ENCODE measurements at places on chromosomes 3 and 15.
A peak's percentile ranks its signal among the peaks of the same experiment; 100 is the strongest.

- no peak for DNase-seq
Measured at GRCh38 chr15:23910030-23910429, 222.9 kb upstream of the NDN start.

GRCh38 chr3:39415983-39416382 is 9.5 kb downstream of the RPSA start:
- DNase-seq, result no peak

- DNase-seq, result no peak
Measured at GRCh38 chr15:67227846-67228245, 26.6 kb downstream of the AAGAB start.

DNA sequence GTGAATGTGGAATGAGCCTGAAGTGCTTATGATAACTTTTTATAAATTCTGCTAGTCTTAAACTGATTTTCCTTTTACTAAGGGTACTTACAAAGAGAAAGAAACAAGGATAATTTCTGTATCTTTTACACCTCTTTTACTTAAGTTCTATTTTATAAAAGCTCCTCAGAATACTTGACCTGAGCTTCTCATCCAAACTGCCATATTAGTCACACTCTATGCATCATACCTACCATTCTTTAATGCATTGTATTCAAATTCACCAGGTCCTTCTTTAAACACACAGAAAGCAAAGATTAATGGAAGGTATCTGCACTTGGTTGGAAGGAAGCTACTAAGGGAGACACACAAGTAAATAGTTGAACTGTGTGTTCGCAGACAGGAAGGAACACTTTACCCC is 1.6 kb upstream of the TOPAZ1 start:
- no peak for DNase-seq

- DNase-seq, result no peak
Measured at GRCh38 chr15:58469432-58470353, 37.9 kb downstream of the LIPC start.

DNA sequence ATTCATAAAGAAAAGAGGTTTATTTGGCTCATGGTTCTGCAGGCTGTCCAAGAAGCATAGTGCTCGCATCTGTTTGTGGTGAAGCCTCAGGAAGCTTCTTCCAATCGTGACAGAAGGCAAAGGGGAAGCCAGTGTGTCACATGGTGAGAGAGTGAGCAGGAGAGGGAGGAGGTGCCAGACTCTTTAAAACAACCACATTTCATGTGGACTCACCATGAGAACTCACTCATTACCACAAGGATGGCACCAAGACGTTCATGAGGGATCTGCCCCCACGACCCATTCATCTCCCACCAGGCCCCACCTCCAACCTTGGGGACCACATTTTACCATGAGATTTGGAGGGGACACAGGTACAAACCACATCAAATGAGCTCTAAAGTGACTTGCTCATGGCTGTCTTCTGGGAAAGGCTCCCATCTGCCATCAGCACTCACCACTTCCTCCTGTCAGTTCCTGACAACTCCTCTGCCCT is 327.3 kb upstream of the TLE3 start:
- DNase-seq, result no peak

- DNase-seq, result peak; percentile 84
Measured at GRCh38 chr3:128487813-128488635, 5.0 kb downstream of the GATA2 start.

- no peak for DNase-seq
Measured at GRCh38 chr3:45776611-45777010, 19.7 kb downstream of the SLC6A20 start.

GRCh38 chr3:53844262-53845102 is 1.7 kb downstream of the CHDH start:
- no peak for DNase-seq

GRCh38 chr3:55524565-55525244 is 37.6 kb upstream of the WNT5A start:
- DNase-seq, result no peak

- DNase-seq, result no peak
Measured at GRCh38 chr15:85545752-85546151, 165.3 kb downstream of the AKAP13 start.

DNA sequence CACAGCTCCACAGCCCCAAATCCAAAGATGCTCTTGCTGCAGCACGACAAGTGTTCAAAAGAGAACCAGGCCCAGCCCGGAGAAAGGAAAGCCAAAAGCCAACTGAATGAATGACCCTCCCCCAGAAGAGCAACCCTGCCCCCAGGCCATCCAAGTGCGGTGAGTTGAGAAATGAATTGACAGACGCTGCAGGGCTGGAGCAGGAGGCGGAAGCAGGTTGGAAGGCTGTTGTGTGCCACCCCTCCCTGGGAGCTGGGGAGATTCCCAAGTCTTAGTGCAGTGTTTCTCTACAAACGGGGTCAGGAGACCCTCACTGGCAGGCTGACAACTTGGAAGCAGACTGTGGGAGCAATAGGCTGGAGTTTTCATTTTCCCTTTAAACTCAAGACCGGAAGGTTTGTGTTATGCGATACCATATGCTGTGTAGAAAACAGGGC is 3.5 kb upstream of the SPTBN5 start:
- DNase-seq, result no peak

GRCh38 chr15:70111203-70112073 is 13.7 kb upstream of the TLE3 start:
- peak; percentile 87 for DNase-seq

GRCh38 chr3:129059311-129059958 is 1.1 kb upstream of the GP9 start:
- DNase-seq, result no peak

DNA sequence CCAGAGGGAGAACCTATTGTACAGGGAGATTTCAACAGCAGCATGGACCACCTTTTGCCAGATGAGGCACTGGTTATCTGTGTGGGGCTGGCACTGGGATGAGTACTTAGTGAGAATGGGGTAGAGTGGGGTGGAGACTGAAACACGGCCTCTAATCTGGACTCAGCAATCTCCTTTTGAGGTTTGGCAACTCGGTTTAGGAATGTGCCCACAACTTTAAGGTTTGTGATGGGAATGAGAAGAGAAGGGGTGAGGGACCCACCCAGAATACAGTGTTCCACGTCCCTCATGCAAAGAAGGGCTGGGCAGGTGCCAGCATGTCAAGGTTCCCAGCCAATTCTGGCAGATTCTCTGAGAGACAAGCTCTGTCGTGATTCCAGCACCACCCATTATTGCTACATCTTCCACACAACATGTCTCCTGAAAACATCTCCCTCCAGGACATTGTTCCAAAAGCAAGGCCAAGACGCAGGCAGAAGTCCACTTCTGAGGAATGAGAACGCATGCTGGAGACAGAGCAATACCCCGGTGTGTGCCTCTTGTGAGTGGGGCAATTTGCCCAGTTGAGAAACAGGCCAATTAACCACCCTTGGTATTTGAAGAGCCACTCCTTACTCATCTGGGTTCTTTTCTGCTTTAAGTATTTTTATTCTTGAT is 37.5 kb upstream of the CCR4 start:
- peak; percentile 47 for DNase-seq

GRCh38 chr15:99593070-99593469 is 27.3 kb downstream of the MEF2A start:
- no peak for DNase-seq

- no peak for DNase-seq
Measured at GRCh38 chr3:107220538-107220937, 156.7 kb upstream of the CCDC54 start.

DNA sequence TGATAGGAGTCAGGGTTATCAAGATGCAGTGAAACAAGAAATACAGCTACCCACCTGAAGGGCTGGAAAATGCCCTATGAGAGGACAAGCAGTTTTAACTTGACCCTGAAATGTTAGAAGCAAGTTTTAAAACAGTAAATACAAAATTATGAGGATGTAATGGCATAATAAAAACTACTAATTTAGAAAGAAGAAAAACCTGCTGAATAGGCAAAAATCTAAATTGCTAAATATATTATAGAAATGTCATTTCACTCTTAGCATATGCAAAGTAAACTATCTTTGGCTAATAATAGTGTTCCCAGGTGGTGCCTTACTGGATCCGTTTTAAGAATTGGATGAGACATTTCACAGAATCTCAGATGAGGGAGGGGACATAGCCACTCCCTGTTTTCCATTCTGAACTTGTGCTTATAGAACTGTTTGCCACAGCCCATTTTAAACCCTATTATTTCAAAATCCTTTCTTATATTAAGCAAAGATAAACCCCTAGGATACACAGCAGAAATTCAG is 294.6 kb downstream of the LSAMP start:
- no peak for DNase-seq

- DNase-seq, result no peak
Measured at GRCh38 chr15:37105889-37106288, 5.5 kb upstream of the MEIS2 start.

DNA sequence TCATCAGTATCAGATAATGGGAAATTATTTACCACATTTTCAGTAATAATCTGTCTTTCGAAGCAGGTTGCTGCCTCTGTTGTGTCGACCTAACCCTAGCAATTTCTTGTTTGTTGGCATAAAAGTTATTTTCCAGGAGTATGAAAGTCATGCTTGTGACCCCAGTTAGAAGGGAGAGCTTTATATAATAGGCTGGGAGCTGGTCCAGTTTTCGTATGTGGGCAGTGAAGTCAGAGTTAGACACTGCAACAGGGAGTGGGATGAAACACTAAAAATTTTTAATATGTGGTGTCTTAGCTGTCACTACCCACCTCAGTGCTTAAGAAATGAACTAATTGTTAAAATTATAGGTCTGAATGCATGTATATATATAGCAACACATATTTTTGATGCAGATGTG is 348.5 kb downstream of the FEZF2 start:
- DNase-seq, result no peak

GRCh38 chr15:63157891-63158431 is 684 bp upstream of the RPS27L start:
- peak; percentile 70 for DNase-seq

DNA sequence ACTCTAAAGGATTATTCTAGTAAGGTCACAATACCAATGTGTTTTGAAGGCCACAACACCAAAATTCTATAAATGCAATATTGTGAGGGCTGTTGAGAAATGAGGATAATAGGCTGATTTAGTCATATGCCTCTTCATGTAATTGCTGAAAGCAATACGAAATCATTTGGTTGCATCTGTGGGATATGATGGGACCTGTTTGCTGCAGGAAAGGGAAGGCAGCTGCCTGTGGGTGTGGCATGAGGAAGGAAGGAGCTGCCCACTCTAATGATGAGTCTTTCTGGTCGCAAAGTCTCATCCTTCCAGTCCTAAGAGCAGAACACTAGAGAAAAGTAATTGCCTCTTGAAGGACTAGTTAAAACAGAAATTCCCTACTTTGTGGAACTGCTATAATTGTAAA is 245.3 kb upstream of the ZPLD1 start:
- DNase-seq, result no peak

GRCh38 chr3:150913133-150913922 is 8.1 kb upstream of the MINDY4B start:
- DNase-seq, result peak; percentile 53

- DNase-seq, result no peak
Measured at GRCh38 chr15:38878926-38879325, 314.3 kb upstream of the RASGRP1 start.

Data from left hindlimb (tissue), 1 donor.